ENCODE measurements at places on chromosomes 1 and 21. TPM values are rescaled to one million over a fixed set of nuclear protein-coding genes. Genes with fewer than 3 reads are reported as not detected.

Gene LCE6A
- total RNA-seq = not detected

Gene SYT14
- not detected for total RNA-seq

DNA sequence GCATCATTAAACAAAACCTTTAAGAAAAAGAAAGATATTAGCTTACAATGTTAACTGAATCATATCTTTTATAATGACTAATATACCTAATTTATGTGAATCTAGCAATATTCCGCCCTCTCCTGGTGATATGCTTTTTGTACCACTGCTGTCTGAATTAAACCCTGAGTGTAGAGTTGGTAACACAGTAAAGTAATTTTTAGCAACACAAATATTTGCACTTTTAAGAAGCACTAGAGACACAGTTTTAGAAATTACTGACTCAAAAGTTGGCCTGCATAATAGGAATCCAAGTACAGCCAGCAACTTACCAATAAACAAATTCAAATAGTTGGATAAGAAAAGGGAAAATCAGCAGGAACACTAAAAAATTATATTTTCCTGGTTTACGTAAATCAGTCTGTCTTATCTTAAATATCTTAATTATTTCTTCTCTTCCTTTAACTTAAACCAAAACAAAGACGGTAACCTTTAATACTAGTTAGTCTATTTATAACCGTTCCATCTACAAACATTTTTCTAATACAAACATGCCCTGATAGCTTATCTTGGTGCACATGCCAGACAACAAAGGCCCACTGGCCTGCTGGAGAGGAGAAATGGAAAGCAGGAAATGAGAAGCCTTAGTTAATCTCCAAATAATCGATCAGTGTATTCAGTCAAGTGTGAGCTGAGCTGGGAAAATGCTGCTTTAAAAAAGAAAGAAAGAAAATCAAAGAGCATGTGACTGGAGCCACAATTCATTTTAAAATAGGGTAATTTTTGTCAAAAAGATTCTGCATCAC, 246.0 kb downstream of the RERE start:
- DNase-seq = peak; percentile 64

Gene S100A10
- 4.1 TPM for total RNA-seq

DNA sequence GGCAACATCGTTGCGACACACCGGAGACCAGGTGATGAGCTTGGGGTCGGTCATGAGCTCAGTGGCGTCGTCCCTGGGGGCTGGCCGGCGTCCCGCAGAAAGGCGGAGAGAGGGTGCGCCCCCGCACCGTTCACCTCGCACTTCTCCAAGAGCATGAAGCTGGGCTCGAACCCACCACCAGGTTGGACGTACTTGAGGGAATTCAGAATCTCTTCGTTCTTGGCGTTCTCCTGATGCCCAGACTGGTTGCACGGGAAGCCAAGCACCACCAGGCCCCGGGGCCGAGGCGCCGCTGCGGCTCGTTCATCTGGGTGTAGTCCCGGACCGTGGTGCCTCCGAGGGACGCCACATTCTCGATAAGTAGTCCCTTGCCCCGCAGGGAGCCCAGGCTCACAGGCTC, 176.6 kb upstream of the ADAMTS5 start:
- DNase-seq = no peak

GRCh38 chr21:45293726-45294401, 6.2 kb upstream of the POFUT2 start:
- DNase-seq = no peak

Gene NLRP3
- not detected for total RNA-seq

Gene TGFBR3
- not detected for total RNA-seq

- no peak for DNase-seq
Observed at GRCh38 chr21:16570171-16570570, 840.4 kb downstream of the USP25 start.

GRCh38 chr1:13619909-13620308, 36.3 kb downstream of the PDPN start:
- DNase-seq = no peak

DNA sequence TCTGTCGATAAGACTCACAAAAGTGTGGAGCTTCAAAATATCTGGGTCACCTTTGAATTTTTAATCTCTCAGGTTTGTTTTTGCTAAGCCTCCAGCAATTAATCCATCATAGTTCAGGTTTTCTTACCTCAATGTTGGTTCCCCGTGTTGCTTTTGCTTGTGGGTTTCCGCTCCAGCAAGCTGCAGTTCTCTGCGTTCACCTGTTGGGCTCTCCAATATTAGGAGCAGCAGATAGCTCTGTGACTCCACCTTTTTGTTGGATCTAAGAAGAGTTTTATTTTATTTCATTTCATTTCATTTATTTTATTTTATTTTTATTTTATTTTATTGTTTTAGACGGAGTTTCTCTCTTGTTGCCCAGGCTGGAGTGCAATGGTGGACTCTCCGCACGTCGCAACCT, 335.5 kb downstream of the COL11A1 start:
- DNase-seq = no peak

Gene CHAF1B
- total RNA-seq = 24.0 TPM

GRCh38 chr1:22127731-22128130, 15.2 kb downstream of the WNT4 start:
- no peak for DNase-seq

Gene RBP7
- total RNA-seq = not detected

All from OCI-LY7 (cell line).